Panc1 (cell line): ENCODE measurements at places on chromosomes 7 and 10.
A peak's percentile ranks its signal among the peaks of the same experiment; 100 is the strongest.

GRCh38 chr10:3671386-3671955, 113.5 kb downstream of the KLF6 start:
- DNase-seq, result no peak

- DNase-seq, result no peak
Observed at GRCh38 chr7:40306596-40306995, 171.8 kb downstream of the SUGCT start.

DNA sequence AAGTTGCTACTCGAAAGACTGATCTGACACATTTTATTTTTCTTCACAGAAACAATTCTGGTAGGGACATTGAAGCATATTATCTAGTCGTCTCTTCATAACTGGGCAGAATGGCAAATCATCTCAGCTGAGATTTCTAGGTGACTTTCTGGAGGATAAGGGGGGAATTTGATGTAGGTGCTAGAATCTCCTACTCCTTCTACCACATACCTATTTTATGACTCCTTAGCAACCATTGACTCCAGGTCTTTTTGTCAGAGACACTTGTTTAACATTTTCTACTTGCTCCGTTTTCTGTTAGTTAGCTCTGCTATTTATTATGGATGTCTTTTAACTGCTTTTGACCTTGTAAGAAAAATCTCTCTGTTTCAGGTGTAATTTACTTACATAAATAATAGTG, 380.9 kb upstream of the SEMA3C start:
- DNase-seq, result no peak

DNA sequence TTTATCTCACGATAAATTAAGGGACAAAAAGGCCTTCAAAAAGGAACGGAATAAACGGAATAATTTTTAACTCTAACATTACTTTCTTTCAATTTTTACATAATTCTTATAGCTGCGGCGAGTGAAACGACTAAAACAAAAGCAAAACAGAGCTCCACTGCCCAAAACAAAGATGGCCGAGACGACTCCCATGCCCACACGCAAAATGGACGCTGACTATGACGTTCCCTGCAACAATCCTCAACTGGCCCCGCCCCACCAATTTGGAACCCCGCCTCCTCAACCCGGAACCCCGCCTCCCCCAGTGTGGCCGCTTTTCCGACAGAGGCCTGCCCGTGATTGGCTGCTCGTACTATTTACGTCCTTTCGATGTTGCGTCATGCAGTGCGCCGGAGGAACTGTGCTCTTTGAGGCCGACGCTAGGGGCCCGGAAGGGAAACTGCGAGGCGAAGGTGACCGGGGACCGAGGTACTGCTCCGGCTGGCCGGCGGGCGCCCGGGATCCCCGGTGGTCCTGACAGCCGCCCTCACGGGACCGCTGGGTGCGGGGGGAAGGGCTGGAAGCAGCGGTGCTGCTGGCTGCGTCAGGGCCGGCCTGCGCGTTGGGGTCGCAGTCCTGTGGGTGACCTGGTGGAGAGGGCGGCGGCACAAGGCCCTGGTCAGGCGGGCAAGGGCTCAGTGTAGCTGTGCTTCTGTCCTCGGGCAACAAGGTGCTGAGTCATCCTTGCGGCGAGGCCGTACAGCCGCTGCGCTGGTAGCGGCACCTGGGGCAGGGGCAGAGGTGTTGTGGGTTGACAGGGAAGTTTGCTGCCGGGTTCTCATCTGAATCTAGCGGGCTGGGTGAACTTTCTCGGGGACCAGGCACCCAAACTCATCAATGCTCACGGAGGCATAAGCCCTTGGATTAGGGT, at the start of gene GHITM:
TSS of gene GHITM (plus strand) at position 384 of the 910 bp plus-strand sequence. CDS start 1,992 bp downstream, outside the sequence.
- peak; percentile 97 for DNase-seq

DNA sequence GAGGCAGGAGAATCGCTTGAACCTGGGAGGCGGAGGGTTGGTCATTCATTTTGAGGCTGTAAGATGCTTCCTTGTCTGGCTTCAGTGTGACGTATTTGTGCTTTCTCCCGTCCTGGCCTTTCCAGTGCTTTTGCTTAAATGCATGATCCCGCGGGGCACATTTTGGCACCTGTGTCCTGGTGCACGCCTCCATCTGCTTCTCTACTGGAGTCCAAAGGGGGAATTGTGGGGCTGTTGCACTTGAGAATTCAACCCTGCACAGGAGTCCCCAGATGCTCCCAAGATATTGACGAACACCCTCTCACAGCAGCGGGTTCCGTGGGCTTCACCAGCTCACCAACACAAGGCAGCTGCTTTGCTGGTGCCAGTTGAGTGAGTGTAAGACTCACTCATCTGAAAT, 10.3 kb upstream of the LRRC27 start:
- no peak for DNase-seq
